ENCODE measurements at places on chromosomes 3 and 15. TPM values are rescaled to one million over a fixed set of nuclear protein-coding genes. Genes with fewer than 3 reads are reported as not detected.

The MOBP gene
- total RNA-seq = not detected

The SIDT1 gene
- not detected for total RNA-seq

The MED12L gene
- total RNA-seq = 0.43 TPM

The APBA2 gene
- total RNA-seq = 20.8 TPM

The ADGRG7 gene
- not detected for total RNA-seq

The PLXNB1 gene
- 37.4 TPM for total RNA-seq

The QARS1 gene
- total RNA-seq = 408 TPM
